CD8-positive, alpha-beta memory T cell (primary cell): ENCODE measurements at places on chromosomes 5 and 9.
A peak's percentile ranks its signal among the peaks of the same experiment; 100 is the strongest.

DNA sequence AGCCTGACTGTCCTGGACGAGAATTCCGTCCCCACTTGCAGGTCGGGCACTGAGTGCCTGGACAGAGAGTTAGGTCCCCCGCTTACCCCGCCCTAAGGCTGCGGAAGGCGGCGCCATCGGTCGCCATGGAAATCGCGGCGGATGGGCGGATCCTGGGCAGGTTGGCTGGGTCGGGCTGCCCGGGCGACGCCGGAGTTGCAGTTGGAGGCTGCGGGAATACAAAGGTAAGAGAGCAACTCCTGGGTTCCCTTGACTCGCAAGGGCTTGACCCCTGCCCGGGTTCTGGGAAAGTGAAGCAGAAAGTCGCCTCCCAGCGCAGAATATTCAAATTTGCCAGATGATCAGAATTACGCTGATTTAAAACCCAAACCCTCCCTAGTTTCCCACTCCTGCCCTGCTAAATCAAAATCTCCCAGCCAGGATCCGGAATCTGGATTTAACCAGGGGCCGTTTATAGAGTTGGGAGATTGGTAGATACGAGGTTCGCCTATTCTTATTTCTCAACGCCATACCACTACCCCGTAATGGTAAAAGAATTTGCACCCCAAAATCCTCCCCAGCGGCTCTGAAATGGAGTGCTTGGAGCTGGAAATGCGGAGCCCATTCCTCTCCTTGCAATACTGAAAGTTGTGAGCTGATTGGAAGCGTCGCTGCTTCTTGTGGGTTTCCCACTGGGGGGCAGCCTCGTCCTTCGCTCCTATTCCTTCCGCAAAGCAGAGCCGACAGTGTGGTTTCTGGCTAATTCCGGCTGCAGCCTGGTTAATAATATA, 156.4 kb upstream of the RASEF start:
- no peak for DNase-seq

DNA sequence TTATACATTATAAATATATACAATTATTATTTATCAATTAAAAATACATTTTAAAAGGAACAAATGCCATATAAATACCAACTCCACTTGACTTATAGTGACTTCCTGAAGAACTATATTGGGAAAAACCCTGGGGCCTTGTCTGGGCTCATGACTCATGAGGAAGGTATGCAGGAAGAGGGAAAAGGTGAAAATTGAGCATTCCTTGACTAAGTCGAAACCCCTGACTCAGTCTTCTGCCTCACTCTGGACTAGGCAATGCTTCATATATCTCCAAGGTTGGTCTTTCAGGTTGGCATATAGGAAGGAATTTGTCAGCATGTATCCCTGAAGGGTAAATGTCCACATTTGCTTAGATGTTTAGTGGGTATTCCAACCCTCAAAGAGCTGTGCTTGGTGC, 78.5 kb downstream of the SH3TC2 start:
- no peak for DNase-seq

- DNase-seq = no peak
Measured at GRCh38 chr5:164353155-164353554, 847.7 kb downstream of the MAT2B start.

- no peak for DNase-seq
Measured at GRCh38 chr9:126621061-126621918, 7.6 kb downstream of the LMX1B start.

- no peak for DNase-seq
Measured at GRCh38 chr5:27619982-27620381, 581.6 kb upstream of the CDH9 start.

GRCh38 chr9:135664266-135664665, 1.2 kb downstream of the LCN9 start:
- DNase-seq = no peak

- DNase-seq = no peak
Measured at GRCh38 chr9:82091100-82091499, 102.5 kb downstream of the SPATA31D1 start.

DNA sequence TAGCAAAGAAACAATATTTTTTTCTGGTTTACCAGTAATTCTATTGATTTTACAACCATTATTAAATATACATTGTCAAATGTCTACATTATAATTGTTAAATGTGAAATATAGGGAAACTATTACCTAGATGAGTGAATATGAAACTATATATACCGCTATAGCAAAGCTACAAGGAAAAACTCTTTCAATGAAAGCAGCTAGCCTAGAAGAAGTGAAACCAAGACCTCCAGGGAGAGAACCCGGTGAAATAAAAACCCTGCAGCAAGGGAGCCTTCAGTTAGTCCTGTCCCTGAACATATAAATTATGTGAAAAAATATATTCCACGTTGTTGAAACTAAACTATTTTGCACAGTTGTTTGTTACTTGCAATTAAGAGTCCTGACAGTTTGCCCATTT, 913.1 kb downstream of the EFNA5 start:
- no peak for DNase-seq

DNA sequence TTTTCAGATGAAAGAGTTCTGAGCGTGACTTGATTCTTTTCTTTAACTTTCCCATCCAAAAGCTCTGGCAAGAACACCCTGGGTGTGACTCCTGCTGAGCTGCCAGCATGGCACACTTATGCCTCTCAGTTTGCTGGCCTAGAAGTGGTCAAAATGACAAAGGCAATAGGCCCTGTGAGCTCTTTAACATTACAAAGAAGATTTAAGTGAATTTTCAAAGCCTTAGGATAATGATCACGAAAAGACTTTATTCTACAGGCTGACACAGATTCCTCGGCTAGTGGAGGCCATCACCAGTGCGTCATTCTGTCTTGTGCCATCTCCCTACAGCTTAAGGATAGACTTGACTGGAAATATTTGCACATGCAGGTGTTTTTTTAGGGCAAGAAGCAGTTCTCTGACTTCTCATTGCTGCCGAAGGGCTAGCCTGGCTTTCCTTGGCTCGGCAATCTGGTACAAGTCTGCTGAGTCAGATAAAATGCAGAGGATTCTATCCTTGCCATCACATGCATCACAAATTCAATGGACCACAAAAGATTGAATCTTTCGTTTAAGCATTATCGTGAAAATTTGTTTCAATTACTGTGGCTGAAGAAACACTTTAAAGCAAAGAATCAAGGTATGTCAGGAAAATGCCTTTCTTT, 311.5 kb downstream of the COX7C start:
- no peak for DNase-seq

DNA sequence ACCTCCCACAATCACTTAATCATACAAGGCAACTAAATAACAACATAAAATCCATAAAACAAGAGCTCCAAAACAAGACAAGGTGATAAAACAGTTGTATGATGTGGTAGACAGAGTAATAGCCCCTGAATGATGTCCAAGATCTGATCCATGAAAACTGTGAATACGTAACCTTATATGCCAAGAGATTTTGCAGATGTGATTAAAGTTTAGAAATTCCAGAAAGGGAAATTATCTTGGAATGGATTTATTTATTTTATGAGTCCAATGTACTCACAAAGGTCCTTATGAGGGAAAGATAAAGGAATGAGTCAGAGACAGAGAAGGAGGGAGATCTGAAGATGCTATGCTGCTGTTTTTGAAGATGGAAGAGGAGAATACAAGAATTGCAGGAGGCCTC, 1775.7 kb upstream of the C9orf72 start:
- DNase-seq = no peak

DNA sequence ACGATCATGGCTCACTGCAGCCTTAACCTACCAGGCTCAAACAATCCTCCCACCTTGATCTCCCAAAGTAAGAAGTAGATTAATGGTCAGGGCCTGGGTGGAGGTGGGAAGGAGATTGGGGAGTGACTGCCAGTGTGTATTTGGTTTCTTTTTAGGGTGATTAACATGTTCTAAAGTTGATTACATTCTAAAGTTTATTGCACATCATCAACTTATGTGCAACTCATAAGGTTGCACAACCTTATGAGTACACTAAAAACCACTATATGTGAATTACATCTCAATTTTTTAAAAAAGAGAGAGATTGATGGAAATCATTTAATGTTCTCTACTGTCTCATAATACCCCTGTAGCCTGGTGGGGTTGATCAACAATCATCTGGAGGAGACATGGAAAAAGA, 218.1 kb downstream of the AOPEP start:
- DNase-seq = no peak

DNA sequence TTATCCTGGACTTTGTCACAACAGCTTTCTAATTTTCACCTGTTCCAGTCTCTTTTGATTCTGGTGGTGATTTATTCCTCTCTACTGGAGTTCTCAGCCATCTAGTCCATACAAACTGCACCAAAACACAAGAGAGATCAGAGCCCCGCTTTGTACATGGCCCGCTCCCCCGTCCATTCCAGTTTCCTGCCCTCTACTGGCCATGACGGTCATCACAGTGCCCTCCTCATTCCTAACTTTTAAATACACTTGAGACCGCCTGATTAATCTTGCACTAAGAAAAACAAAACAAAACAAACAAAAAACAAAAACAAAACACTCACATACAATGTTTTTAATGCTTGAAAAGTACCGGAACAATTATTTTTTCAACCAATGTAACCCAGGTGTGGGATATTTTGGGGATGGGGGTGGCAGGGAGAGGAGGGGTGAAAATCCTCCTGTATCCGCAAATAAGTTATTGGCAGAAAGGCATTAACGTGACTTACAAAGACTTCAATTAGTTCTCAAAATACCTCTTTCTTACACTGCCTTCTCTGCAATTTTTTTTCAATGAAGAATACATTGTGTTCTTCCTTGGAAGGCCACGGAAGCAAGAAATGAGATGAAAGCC, 84.8 kb upstream of the PAM start:
- DNase-seq = no peak

- no peak for DNase-seq
Measured at GRCh38 chr5:83988293-83988685, 267.6 kb upstream of the HAPLN1 start.

GRCh38 chr5:43063721-43064171, 23.6 kb upstream of the ANXA2R start:
- DNase-seq = no peak

DNA sequence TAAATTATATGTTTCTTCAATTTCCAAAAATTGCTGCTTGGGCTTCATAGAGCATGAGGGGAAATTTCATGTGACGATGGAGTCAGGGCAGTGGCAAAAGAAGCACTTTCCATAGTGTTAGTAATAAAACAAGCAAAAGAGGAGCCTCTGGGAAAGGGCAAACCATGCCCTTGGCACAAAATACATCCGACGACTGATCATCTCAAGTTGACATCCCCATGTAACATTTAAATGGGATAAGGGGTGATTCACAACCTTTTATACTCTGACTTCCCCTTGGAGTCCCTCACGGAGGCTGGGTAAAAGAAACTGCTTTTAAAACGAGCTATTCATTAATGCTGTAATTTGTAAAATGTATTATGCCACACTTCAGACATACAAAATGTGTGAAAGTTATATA, 161.4 kb upstream of the DMRT1 start:
- DNase-seq = no peak

DNA sequence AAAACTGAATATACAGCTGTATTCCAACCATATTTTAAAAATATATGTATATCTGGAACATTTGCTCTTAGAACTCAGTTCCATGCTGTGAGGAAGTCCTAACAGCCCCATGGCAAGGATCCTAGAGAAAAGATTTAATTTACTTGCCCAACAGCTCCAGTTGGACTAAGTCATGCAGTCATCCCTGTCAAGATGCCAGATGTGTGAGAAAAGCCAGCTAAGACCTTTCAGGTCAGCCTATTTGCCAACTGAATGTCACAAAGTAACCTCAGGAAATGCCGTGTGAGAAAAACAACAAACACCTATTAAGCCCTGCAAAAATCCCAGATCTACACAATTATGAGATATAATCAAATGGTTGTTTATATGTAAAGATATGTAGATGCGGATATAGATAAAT, 416.3 kb downstream of the NR2F1-AS1 start:
- no peak for DNase-seq

- no peak for DNase-seq
Measured at GRCh38 chr9:123975871-123976270, 35.7 kb upstream of the LHX2 start.

DNA sequence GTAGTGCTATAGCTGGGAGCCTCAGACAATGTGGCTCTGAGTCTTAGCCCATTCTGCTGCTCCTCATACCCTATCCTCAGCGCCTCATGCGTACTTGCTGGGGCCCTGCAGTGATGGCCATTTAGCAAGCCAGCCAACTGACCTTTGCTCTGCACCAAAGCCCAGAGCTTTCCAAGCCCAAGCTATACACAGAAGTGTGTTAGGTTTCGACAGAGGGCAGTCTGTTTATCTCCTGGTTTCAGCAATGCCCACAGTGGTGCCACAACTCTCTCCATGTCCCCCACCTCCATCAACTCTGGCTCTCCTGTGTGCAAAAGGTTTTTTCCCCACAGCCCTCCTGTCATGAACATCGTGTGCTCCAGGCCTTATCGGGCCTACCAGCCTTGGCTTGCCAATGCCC, 16.9 kb downstream of the GNG10 start:
- no peak for DNase-seq

DNA sequence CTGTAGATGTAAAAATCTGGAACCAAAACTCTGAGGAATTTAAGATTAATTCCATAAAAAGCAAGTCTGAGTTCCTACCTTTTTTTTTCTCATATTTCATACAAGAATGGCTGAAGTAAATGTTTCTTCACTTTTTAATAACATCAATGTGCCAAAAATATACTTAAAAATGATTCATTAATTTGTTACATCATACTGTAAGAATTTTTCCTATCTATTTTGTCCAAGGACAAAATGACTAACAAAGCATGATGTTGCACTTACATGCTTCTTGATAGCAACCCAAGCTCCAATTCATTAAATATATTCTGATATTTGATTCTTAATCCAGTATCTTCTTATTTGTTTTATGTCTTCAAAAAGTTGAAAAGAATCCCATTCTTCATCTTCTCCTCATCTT, 988.3 kb downstream of the TLE1 start:
- no peak for DNase-seq

GRCh38 chr9:98101868-98102273, 17.2 kb downstream of the TRIM14 start:
- DNase-seq = peak; percentile 90

GRCh38 chr9:71242081-71242480, 120.7 kb upstream of the TRPM3 start:
- no peak for DNase-seq

DNA sequence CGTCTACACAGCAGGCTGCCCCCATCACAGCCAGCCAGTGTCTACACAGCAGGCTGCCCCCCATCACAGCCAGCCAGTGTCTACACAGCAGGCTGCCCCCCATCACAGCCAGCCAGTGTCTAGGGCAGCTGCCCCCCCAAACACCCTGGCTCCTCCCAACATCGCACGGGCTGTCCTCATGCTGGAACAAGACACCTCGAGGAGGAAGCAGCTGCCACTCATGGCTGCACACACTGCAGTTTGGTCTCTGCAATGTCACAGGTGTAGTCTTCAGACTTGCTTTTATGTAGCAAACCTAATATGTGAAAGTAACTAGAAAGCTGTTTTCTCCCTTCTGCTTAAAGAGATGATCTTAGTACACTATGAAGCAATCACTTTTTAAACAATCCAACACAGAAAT, 9.7 kb downstream of the LRRC14B start:
- no peak for DNase-seq

- DNase-seq = no peak
Measured at GRCh38 chr9:78311886-78312524, 15.1 kb downstream of the PSAT1 start.
